Large intestine (tissue), 12 donors: ENCODE measurements at places on chromosomes 4 and X. TPM values are rescaled to one million over a fixed set of nuclear protein-coding genes. Genes with fewer than 3 reads are reported as not detected.

Gene FMR1NB
- polyA plus RNA-seq = 0.04 TPM

Gene HPGD
- 57.7 TPM for polyA plus RNA-seq

Gene NOCT
- 5.4 TPM for polyA plus RNA-seq

Gene SSX3
- polyA plus RNA-seq = not detected
